Right cardiac atrium (tissue), 5 donors: ENCODE measurements at places on chromosomes 6 and 20. TPM values are rescaled to one million over a fixed set of nuclear protein-coding genes. Genes with fewer than 3 reads are reported as not detected.

DNA sequence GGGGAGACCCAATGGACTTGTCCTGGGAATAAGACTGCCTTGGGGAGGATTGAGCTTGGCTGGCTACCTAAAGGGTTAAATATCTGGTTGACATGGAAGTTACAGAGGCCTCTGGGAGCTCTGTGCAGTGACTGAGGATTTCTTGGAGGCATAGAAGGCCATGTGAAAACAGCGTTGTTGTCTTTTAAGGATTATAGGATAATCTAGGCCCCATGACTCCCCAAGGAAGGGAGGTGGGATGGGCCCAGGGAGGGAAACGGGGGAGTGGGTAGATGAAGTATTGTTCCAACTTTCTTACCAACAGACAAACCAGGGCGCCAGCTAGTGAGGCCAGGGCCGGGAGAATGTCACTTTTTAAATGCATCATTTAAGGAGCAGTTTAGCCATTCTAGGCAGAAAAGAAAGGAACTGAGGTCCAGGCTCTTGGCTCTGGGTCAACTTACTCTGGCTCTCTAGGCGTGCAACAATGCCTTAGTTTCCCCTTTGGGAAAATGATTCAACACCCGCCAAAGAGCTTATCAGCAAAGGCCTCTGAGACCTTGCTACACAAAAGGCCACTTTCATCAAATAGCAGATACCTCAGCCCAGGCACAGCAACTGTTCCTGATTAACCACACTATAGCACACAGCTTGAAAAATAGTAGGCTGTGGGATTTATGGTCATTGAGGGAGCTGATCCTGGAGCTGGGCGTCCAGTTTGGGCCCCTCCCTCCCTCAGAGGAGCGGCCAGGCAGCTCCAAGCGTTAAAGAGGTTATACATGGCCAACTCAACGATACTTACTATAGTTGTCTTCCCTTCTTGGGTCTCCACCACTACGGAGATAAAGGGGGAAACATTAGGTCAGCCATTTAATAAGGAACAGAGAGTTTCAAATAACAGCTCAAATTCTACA is 7.0 kb downstream of the MRPS18A start:
- no peak for DNase-seq

DNA sequence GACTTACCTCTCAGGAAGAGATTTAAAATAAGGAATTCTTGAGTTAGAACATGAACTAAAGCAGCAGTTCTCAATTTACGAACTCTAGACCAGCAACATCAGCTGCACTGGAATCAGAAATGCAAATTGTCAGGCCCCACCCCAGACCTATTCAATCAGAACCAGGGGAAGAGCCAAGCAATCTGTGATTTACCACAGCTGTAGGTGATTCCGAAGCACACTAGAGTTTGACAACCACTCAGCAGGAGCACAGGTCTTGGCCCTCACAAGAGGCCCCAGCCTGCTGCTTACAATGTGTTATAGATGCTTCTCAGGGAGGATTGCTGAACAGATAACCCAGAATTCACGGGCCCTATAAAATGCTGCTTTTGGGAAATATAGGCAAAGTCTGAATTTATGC is 279.2 kb downstream of the PTPRK start:
- DNase-seq = no peak

Gene VWA7
- polyA plus RNA-seq = 3.2 TPM

Gene KCNK16
- polyA plus RNA-seq = not detected

DNA sequence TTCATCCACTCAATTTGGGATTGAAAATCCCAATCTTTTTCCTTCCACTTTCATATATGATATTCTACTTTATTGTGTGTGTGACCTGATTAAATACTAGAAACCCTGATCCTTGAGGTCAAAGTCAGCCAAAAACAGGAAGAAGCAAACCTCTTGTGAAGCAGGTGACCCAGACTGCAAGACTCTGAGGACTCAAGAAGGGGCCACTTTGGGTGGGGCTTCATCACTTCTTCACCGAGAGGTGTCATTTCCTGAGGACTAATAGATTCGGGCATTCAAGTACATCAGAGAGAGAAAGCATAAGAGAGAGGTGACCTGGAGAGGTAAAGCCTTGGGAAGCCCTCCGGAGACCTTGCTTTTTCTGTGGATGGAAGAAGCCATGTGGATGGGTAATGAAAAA is 129.0 kb downstream of the CFAP61 start:
- DNase-seq = no peak

Gene RPS10
- 1,117 TPM for polyA plus RNA-seq

Gene CST7
- polyA plus RNA-seq = 1.1 TPM

GRCh38 chr20:50344232-50345071 is 153.8 kb downstream of the CEBPB start:
- no peak for DNase-seq

Gene DYNLT1
- polyA plus RNA-seq = 148 TPM

Gene PGC
- 1.00 TPM for polyA plus RNA-seq

DNA sequence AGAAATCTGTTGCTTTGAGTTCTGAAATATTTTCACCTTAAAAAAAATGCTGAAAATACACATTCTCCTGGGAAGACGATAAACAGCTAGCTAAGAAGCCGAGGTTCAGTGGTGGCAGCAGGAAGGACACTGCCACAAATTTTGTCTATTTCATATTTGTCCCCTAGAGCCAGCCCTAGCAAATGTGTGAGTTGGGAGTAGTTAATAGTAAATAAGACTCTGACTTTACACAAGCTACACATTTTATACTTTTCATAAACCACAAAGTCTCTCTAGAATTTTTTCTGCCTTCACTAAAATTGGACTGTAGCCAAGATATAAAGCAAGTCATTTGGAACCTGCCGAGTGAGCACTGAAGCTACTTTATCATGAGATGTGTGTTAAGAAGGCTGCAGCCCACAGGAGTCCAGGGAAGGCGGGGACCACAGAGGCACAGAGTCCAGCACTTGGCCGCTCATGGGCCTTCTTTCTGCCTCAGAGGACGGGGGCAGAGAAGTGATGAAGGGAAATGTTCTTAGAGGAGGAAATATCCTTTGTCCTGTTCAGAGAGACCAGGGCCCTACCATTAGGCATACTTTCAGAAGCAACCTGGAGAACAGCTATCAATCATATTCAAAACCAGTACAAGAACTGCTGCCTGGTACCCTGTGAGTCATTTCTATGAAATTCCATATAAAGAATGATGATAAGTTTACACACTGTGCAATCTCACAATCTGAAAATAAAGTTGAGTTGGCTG is 241.7 kb upstream of the TAB2 start:
- no peak for DNase-seq

- DNase-seq = no peak
Observed at GRCh38 chr6:38021571-38021970, 202.0 kb downstream of the ZFAND3 start.

DNA sequence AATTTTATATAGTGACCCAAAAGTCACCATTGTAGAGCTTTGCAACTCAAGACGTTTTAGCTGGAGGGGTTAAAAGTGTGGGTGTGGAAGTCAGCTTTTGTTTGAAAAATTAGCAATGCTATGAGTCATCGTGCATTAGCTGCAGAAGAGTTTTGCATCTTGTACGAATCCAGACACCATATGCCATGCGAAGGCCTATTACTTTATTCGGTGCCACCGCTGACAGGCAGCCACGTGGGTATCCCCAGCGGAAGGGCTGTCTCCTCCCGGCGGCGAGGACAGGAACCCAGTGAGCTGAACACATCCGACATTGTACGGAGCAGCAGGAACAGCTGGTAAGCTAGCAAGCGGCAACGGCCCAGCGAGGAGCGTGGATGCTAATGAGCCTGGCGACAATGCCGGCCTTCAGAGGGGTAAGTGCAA is 84.4 kb downstream of the INSM1 start:
- DNase-seq = peak; percentile 83

DNA sequence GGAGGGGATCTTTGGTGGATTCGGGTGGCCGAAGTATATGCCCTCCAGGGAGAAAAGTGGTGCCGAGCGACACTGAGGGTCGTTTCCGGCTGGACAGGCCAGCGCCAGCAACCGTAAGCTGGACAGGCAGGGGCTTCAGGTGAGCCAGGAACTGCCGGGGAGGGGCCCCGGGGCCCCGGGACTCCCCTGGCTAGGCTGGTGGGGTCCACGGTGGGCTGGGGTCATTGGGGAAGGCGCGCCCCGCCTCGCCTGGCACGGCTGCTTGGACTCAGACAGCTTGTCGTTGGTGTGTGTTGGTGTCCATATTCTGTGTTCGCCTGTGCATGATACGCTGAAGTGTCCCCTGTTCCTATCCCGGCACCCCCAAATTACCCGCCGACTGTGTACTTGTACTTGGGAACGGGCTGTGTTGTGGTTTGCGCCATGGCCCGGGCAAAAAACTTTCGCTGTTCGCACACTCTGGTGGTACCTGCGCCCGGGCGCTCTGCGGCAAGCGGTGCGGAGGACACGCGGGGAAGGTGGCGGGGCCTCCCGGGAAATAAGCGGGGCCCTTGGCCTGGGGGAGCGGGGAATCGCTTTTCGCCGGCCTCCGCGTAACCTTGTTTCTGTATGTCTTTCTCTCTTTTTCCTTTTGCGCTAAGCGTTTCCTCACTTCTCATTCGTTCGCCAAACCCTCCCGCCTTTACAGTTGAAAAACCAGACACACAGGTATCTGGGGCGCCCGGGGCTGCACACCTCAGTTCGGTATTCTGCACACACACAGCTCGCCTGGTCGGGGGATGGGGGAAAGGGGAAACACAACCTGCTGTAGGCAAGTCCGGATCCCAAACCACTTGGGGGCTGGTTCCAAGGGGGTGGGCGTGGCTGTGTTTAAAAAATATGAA is 3.2 kb downstream of the GNAS start:
- DNase-seq = no peak
